Cerebellar nuclear complex (tissue), 1 donor: ENCODE measurements at places on chromosomes 4 and X.
A peak's percentile ranks its signal among the peaks of the same experiment; 100 is the strongest.

- no peak for DNase-seq
Observed at GRCh38 chr4:1576961-1577821, 106.9 kb downstream of the FAM53A start.

- DNase-seq, result no peak
Observed at GRCh38 chrX:48864210-48864609, 28.8 kb upstream of the PCSK1N start.

DNA sequence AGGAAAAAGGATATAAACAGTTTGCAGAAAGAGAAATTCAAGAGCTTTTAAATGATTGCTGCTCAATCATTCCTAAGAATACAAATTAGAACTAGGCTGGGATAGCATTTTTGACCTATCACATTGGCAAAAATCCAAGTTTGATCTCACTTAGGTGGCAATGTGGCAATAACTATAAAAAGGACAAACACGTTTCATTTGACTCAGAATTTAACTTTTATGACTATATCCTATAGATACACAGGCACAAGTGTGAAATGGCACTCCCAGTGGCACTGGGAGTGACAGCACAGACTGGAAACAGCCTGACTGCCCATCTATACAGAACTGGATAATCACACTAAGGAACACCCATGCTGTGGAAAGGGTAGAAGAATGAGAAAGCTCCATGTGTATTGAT lies 11.1 kb downstream of the CENPU start:
- DNase-seq, result no peak

DNA sequence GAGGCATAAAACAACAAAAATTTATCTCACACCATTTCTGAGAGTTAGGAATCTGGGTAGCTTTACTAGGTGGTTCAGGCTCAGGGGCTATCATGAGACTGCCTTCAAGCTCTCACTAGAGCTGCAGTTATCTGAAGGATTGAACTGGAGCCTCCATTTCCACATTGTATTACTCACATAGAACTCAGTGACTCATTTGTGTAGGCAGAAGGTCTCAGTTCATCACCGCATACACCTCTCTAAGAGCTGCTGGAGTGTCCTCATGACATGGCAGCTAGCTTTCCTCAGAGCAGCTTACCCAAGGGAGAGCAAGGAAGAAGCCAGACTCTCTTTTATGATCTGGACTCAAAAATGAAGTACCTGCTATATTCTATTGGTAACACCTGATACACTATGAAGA lies 389.2 kb downstream of the IQCM start:
- no peak for DNase-seq

- DNase-seq, result no peak
Observed at GRCh38 chr4:128916832-128917231, 107.3 kb downstream of the JADE1 start.

GRCh38 chr4:151573945-151574344 lies 165.0 kb downstream of the FHIP1A start:
- DNase-seq, result no peak

- no peak for DNase-seq
Observed at GRCh38 chrX:150533863-150534262, 34.6 kb upstream of the MTM1 start.

GRCh38 chrX:74133156-74133796 lies 170.7 kb upstream of the ZCCHC13 start:
- DNase-seq, result peak; percentile 17

- DNase-seq, result no peak
Observed at GRCh38 chrX:154490021-154490413, 412 bp downstream of the SLC10A3 start.

- no peak for DNase-seq
Observed at GRCh38 chrX:130772776-130773143, 130.2 kb downstream of the ENOX2 start.

DNA sequence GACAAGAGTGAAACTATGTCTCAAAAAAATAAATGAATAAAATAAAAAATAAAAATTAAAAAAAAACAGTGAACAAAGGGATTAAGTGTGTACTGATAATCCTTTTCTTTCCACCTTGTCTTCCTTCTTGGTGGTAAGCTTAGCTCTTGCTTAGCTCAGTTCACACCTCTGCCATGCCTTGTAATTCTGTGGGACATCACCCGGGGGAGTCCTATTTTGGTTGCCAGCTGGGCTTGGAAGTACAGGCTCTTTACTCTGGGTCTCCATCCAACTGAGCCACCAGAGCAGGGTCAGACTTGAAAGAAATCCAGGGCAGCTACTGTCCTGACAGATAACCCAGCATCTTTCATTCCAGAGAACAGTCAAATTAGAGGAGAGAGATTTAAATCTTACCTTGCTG lies 204.2 kb upstream of the TEX13A start:
- no peak for DNase-seq

GRCh38 chrX:150081076-150081475 lies 142.8 kb upstream of the EOLA2 start:
- no peak for DNase-seq

GRCh38 chr4:151599863-151600262 lies 160.9 kb downstream of the GATB start:
- no peak for DNase-seq

- no peak for DNase-seq
Observed at GRCh38 chrX:116031331-116031730, 139.2 kb upstream of the AGTR2 start.

DNA sequence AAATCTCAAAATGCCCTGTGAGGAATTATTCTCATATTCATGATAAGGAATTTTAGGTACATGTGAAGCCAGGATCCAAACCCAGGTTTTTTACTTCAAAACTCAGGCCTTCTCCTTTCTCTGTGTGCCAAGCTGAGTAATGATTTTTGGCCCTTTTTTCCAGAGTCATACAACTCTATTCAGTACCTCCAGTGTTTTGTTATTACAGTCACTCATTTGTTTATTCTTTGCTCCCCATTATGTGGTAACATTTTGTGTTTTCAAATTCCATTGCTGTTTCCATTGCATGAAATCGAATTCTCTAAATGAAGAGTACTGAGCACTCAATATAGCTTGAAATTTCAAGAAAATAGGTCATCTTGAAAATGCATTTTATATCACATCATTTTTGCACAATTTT lies 315.4 kb downstream of the NR3C2 start:
- DNase-seq, result no peak

GRCh38 chr4:1467581-1468458 lies 61.6 kb upstream of the NKX1-1 start:
- no peak for DNase-seq

DNA sequence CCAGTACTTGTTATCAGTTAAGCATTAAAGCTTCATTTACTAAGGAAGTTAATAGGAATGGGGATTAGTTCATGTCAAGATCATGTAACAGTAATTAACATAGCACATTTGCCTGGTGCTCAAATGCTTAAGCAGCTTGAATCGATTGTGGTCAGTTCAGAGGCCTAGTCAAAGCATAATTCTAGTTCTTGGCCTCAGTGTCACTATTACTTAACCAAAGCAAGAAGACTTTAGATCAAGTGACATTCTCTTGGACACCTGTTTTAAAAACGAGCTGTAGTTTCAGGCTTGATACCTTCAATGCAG lies 115.2 kb upstream of the BMPR1B start:
- DNase-seq, result no peak

DNA sequence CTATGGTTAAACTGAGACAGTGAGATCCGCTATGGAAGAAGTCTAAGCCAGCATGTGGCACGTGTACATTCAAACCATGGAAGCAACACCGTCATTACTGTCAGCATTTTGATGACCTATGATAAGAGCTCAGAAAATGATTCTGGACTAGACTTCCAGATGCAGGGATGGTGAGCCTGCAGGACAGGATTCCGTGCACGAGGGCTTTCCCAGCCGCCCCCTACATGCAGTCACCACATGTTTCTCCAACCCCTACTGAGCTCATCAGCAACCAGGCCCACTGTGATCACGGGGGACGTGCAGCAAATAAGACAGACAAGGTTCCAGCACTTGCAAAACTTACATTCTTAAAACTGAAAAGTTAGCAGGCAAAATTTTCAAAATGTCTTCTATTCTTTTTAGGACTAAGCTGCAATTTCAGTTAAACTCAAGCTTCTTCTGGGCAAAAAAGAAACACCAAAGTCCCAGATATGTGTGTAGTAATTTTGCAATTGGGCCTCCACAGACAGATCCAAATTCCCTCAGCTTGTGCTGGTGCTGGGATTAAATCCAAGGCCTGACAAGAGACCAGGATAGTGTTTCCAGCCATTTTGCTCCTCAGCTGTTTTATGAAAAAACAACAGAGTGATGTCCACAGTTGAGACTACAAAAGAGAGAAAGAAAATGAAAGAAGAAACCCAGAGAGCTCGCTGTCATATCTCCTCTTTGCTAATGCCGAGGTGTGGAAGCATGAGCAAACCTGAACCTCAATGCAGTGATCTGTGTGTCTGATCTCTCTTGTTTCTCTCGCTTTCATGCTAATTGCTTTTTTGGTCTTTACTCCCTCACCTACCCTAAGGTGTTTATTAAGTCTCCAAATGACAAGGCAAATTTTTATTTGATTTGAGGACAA lies 118.2 kb downstream of the AFAP1 start:
- DNase-seq, result no peak

GRCh38 chrX:134683351-134684005 lies 25.2 kb upstream of the PLAC1 start:
- no peak for DNase-seq

- DNase-seq, result no peak
Observed at GRCh38 chrX:63754136-63754859, 30.7 kb downstream of the ARHGEF9 start.

DNA sequence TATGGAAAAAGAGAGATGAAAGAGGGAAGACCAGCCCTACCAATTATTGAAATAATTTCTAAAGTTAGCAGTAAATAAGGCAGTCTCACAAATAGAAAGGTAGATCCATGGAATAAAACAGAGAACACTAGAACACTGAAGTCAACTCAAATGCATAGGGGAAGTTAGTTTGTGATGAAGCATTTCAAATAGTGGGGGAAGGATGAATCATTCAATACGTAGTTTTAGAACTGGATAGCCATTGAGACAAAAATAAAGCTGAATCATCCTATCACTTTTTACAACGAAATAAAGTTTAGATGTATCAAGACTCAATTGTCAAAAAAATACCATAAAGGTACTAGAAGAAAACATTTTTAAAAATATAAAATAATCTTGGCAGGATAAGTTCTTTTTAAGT lies 143.2 kb upstream of the DGKK start:
- DNase-seq, result no peak

GRCh38 chr4:180564448-180564847 lies 1678.8 kb upstream of the TENM3 start:
- DNase-seq, result no peak

DNA sequence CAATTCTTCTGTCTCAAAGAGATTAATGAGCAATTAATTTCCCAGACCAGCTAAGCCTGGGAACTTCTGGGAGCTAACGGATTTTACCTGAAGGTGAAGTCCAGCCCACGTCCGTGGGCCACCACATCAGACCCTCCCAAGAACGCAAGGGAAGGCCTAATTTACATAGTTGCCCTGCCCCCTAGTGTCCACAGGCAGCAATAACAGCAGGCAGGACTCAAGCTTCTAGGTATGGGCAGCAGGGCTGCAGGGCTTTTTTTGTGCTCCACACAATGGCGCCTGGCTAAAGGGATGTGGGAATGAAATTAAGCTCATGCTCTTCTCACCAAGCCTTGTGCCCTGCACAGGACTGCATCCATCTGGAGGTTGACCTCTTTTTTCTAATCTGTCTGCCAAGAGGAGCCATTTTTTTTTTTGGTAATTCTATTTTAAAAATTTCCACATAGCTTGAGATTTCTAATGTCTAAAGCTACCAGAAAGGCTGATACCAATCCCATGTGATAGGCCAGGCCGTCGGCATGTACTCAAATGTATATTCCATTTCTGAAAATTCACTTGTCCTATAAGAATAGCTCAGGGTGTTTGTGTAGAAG lies 111.9 kb upstream of the TMEM164 start:
- DNase-seq, result no peak

DNA sequence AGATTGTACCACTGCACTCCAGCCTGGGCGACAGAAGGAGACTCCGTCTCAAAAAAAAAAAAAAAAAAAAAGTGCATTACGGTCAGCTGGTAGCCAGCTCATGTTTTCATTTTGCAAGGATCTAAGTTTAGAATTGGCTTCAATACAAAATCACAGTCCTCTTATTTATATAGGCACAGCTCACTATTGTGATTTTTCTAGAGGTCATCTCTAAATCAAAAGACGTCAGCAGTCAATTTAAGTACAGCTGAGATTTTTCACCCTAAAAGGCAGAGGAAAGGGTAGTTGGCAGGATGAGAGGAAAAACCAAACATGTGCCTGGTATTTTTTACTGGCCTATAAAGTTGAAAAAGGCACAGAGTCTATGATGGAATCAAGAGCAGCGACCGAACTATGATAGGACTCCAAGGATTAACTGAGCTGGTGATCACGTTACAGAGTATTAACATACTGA lies 30.8 kb downstream of the ASB5 start:
- DNase-seq, result no peak
